Mammary microvascular endothelial cell (primary cell): ENCODE measurements at places on chromosomes 5 and 9. TPM values are rescaled to one million over a fixed set of nuclear protein-coding genes. Genes with fewer than 3 reads are reported as not detected.

Gene MPDZ
- total RNA-seq: 32.8 and 35.4 TPM in 2 replicates

Gene HSPA4
- 93.0 and 106 TPM in 2 replicates for total RNA-seq

Gene ZNF883
- 0.13 and 0.25 TPM in 2 replicates for total RNA-seq

Gene KCNV2
- not detected in 2 replicates for total RNA-seq

Gene CATSPER3
- 0.40 TPM in 1 of 2 replicates, not detected in the other for total RNA-seq

Gene PTGES
- total RNA-seq: 0.30 TPM in 1 of 2 replicates, not detected in the other

Gene PCDHGC4
- total RNA-seq: 0.20 and 0.44 TPM in 2 replicates

Gene PLEKHG4B
- 0.05 and 0.07 TPM in 2 replicates for total RNA-seq

Gene COL5A1
- 10.1 and 14.1 TPM in 2 replicates for total RNA-seq

Gene PCDHGA7
- total RNA-seq: 0.80 and 1.1 TPM in 2 replicates

Gene SLC23A1
- not detected in 2 replicates for total RNA-seq

Gene TUSC1
- total RNA-seq: 11.8 and 13.1 TPM in 2 replicates

Gene HMCN2
- 0.07 TPM in 1 of 2 replicates, not detected in the other for total RNA-seq
